CD4-positive, alpha-beta T cell treated with Interleukin-17A for 1 hour (primary cell): ENCODE measurements at places on chromosomes 16 and 17.

- no peak for DNase-seq
Observed at GRCh38 chr16:87371261-87371866, 12.2 kb downstream of the FBXO31 start.

- DNase-seq: peak; percentile 36
Observed at GRCh38 chr16:11639925-11640899, 28.0 kb upstream of the SNN start.

- no peak for DNase-seq
Observed at GRCh38 chr17:63041722-63042121, 75.7 kb downstream of the TANC2 start.

GRCh38 chr17:57086069-57086930, 1.3 kb downstream of the AKAP1 start:
- DNase-seq: peak; percentile 18
